Testis (tissue), 5 donors: ENCODE measurements at places on chromosomes 12 and 14. TPM values are rescaled to one million over a fixed set of nuclear protein-coding genes. Genes with fewer than 3 reads are reported as not detected.

Gene HPD
- total RNA-seq = 5.9 TPM

Gene RFX4
- total RNA-seq = 52.7 TPM

Gene PSME1
- total RNA-seq = 43.3 TPM

Gene ASB2
- 4.3 TPM for total RNA-seq

- no peak for DNase-seq
These were observed 2.8 kb downstream of the MAP4K5 start for GRCh38 chr14:50529288-50530179.

Gene SERPINA12
- total RNA-seq = 0.25 TPM

GRCh38 chr14:52220924-52221811, 46.3 kb upstream of the PTGDR start:
- DNase-seq = no peak

Gene ACRBP
- total RNA-seq = 172 TPM

- DNase-seq = no peak
These were observed 717.7 kb upstream of the USP15 start for GRCh38 chr12:61542551-61542950.

DNA sequence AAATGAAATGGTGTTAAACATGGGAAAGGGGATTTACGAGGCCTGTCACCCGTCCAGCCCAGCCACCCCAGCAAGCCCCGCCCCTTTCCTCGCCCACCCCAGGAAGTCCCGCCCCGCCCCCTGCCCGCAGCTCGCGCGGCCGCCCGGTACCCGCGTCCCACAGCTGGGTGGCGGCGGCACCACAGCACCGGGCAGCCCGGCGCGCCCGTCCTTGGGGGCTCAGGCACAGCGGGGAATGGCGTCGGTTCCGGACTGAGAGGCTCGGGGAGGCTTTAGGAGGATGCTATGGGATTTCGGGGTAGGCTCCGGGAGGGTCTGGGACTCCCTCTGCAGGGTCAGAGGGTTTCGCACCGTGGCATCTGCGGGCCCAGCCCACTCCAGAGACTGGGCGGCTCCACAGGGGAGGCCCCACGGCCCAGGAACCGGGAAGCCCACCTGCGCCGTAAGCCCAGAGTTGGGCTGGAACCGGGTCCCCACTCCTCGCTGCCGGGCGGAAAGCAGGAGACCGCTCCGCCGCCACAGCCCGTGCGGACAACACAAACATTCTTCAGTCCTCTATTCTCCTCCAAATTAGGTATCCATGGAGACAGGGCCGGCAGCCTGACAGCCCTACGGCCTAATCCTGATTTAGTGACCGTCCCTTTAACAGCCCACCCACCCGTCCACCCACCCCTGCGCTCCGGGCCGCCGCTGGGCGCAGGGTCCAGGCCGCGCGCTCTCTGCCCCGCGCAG, 1.4 kb downstream of the FIGNL2 start:
- peak; percentile 60 for DNase-seq

GRCh38 chr12:12384571-12385340, 27.9 kb downstream of the BORCS5 start:
- DNase-seq = no peak

GRCh38 chr12:108468196-108468968, 46.7 kb upstream of the FICD start:
- DNase-seq = no peak

DNA sequence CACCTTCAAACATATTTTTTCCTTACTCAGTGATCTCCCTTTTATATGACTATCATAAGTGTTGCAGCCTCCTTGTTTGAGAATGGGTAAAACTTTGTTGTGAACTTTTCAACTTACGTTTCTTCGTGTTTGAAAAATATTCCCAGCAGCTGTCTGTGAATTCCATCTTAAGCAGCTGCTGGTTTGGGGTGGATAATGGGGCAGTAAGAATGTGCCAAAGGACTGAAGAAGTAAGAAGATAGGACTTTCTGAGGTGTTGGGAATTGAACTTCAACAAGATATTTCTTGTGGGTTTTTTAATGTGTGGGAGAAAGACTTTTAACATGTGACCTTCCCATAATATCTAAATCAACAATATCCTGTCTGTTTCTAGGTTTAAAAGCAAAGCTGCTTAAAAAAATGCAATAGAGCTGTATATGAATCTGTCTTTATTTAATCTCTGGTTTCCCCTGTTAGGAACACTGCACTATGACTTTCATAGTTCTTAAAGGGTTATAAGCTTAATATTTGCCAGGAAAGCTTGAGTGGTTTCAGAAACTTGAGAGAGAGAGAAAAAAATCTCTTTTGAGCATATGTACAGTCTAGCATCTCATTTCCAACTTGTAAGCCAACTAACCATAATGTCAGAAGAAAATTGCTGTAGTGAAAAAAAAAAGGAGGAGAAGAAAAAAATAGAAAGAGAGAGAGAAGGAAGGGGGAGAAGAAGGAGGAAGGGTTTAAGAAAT, 1659.2 kb upstream of the FLRT2 start:
- DNase-seq = no peak

- no peak for DNase-seq
These were observed 10.1 kb upstream of the ALDH2 start for GRCh38 chr12:111756681-111757080.

DNA sequence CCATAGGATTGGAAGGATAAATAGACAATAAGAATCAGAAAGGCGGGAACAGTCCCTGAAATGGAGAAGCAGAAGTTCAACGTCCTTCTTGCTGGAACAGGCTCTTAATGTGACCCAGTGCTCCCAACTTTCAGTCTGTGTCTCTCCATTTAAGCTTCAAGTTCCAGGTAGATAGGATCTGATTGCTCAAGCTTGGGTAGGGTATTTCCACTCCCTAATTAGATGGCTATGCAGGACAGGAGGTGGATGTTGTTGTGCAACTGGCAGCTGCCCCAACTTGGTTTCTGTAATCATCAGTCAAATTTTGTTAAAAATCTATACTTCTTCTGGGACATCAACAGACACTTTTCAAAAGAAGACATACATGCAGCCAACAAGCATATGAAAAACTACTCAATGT, 266.2 kb downstream of the C12orf75 start:
- no peak for DNase-seq

- no peak for DNase-seq
These were observed 38.1 kb upstream of the CAPRIN2 start for GRCh38 chr12:30792648-30793499.

Gene FAM186B
- total RNA-seq = 68.6 TPM

Gene CPSF6
- total RNA-seq = 72.2 TPM

- DNase-seq = no peak
These were observed 413 bp upstream of the ALX1 start for GRCh38 chr12:85279449-85280164.

DNA sequence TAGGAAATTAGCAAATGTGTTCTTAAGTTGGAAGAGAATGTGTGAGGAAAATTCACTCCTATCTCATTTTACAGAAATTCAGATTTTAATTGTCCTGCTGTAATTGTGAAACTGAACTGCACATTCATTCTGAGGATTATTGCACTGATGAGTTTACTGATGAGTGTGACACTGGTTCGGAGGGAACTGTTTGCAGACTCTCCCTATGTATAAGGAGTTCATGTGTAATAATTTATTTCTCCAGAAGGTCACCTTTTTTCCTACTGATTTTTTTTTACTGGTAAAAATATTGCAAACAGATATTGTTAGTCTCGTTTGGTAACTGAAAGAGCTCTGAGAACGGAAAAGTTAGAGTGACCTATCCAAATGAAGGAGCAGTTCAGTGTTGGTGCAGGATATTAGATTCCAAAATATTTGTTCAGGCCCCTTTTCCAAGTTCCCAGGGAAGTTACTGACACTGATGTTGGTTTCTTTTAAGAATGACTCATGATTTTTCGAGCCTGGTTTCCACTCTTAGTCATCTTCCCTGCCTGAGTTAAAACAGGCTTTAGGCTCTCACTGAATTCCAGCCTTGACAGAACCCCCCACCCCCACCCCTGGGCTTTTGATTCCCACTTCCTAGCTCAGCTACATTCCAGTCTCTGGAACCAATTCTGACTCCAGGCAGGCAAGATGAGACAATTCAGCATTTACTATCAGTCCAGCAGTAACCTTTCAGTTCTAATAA, 18.4 kb downstream of the ANO6 start:
- DNase-seq = no peak

- peak; percentile 86 for DNase-seq
These were observed 289.2 kb downstream of the ADGRD1 start for GRCh38 chr12:131242741-131243496.

DNA sequence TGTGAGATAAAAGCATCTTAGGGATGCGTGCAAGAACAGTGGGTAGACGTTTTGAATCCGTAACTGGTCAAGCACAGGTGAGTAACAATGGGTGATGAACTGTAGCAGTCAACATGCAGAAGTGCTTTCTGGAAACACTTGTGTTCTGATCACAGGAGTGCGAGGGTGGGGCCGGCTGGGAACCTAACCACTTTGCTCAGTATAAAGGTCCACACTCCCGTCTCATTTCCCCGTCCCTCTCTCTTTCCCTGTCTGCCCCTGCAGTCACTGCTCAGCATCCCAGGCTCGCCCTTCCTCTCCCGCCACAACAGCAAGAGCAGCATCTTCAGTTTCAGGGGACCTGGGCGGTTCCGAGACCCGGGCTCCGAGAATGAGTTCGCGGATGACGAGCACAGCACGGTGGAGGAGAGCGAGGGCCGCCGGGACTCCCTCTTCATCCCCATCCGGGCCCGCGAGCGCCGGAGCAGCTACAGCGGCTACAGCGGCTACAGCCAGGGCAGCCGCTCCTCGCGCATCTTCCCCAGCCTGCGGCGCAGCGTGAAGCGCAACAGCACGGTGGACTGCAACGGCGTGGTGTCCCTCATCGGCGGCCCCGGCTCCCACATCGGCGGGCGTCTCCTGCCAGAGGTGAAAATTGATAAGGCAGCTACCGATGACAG, 127.1 kb downstream of the FIGNL2 start:
- DNase-seq = peak; percentile 56
